CD8-positive, alpha-beta memory T cell (primary cell): ENCODE measurements at places on chromosomes 12 and 14. TPM values are rescaled to one million over a fixed set of nuclear protein-coding genes. Genes with fewer than 3 reads are reported as not detected.

LIN7A gene
- not detected for total RNA-seq

SPTSSA gene
- 11.6 TPM for total RNA-seq

KLRC2 gene
- 4.9 TPM for total RNA-seq

CLEC4D gene
- not detected for total RNA-seq

SMIM10L1 gene
- total RNA-seq: 12.8 TPM

NXPH4 gene
- total RNA-seq: 0.22 TPM

SERPINA12 gene
- not detected for total RNA-seq

PAH gene
- 1.5 TPM for total RNA-seq
